ENCODE measurements at places on chromosomes 1 and 21.

DNA sequence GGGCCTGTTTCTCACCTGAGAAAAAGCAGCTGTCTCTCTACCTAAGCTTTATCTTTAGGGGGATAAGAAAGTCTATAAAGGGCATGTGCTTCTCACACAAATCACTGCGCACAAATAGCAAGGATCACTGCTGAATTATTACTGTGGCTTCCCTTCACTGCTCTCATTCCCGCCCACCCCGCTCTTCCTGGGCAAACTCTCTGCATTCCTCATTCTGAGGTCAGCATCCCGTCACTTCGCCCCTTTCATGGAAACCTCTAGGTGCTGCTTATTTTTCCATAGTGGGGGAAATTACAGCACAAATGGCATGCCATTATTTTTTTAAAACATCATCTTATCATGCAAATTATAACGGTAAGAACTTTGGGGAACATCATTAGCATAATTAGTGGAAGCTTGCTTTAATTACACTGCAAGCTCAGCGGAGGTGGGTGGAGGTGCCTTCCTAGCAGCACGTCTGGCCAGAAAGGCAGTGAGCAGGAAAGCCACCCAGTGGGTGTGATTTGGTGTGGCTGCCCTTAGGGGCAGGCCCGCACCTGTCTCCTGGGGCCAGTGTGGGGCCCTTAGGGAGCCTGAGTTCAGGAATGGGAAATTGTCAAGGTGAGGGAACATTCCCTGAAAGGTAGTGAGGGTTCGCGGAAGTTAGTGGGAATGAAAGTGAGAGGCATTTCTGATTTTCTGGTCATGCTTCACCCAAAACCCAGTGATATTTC lies 105.9 kb downstream of the LAMC2 start:
- DNase-seq, result no peak

DNA sequence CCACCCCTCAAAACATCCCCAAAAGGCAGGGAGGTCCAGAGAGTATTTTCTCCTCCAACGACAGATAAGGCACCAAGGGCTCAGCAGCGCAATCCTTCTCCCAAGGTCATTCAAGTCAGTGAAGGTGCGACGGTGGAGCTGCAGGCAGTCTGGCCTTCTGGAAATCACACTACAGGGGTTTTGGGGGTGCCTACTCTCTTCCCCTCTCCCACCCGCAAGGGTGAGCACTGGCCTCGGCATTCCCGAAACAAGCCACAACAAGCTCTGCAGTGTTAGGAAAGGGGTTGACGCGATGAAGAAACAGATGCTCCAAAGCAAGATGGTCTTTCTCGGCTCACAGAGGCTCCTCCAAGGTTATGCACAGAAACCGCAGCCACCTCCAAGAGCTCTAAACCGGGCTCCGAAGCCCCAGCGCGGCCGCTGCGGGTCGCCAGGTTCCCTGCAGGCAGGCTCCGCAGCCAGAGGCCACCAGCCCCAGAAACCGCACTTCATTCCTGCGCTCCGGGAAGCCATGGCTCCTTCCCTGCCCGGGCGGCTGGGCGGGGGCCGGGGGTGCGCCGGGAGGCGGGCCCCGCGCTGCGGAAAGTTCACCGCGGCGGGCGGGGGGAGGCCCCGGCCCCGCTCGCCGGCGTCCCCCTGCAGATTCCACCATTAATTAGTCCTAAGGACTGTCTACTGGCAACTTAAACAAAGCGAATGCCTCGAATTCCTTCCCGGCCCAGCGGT lies 1.1 kb downstream of the LUZP1 start:
- no peak for DNase-seq

DNA sequence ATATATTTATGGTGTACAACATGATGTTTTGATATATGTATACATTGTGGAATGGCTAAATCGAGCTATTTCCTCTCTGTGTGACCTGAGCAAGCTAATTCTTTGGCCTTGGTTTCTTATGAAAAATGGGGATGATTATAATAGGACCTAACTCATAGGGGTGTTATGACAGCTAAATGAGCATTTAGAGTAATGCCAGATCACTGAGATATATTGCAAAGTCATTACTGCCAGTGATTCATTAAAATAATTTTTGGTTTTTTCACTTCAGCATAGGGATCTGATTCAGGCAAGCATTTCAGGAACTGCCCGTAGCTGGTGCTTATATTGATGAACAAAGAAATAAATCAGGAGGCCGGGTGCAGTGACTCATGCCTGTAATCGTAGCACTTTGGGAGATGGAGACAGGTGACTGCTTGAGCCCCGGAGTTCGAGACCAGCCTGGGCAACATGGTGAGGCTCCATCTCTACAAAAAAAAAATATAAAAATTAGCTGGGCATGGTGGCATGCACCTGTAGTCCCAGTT lies 30.7 kb downstream of the DAB1 start:
- DNase-seq, result no peak

DNA sequence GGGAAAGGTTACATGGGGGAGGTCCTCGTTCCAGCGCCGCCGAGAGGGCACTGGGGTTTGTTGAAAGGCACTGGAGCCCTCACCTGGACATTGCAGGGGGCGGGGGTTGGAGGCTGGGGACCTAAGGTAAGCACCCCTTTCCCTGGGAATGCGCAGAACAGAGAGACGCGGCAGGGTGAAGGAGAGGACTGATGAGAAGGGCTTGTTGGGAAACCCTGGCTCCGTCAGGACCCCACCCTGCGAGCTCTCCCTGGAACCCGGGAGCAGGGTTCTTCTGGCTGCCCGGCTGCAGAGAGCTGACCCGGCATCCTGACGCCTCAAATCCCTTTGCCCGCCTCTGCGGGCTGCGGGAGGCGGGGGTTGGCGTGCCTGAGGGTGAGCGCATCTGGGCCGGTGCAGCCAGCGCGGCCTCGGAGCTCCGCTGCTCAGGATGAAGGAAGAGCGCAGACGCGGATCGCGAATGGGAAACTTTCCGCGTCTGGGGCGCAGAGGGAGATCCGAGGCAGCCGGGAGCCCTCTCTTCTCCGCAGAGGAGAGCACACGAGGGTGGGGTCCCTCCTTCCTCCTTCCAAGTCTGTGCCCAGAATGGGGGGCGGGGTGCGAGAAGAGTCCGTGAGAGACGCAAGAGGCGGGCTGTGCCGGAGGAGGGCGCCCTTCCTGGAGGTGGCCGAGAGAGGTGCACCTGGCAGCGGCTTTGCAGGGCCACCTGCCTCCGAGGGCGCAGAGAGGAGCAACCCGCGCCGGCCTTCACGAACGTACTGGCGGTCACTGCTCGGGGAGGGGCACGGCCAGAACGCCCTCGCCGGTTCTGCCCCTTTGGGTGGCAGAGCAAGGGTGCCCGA lies 2.4 kb downstream of the IGSF21 start:
- DNase-seq, result no peak

Measured in stimulated activated CD4-positive, alpha-beta T cell treated with anti-CD3 and anti-CD28 coated beads, TNF-alpha, amount 100 ng/mL, for 1 hour (primary cell).